Large intestine (tissue), 12 donors: ENCODE measurements at places on chromosomes 12 and 14. TPM values are rescaled to one million over a fixed set of nuclear protein-coding genes. Genes with fewer than 3 reads are reported as not detected.

C1S gene
- polyA plus RNA-seq = 80.5 TPM

DNA sequence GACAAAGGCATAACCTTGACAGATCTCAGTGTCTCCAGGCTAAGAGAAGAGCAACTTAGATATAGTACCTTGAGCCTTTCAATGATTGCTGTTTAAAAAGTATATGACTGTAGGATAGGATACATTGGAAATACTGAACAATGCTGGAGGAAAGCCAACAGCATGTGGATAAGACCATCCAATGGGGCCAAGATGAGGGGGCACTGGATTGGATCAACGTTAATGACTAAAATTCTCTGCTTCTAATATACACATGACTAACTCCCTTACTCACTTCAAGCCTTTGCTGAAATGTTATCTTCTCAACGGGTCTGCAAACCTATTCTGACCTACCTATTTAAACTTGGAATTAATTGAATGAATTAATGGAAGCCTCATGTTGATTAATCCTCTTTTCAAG lies 354.9 kb downstream of the RAD51B start:
- no peak for DNase-seq

DNA sequence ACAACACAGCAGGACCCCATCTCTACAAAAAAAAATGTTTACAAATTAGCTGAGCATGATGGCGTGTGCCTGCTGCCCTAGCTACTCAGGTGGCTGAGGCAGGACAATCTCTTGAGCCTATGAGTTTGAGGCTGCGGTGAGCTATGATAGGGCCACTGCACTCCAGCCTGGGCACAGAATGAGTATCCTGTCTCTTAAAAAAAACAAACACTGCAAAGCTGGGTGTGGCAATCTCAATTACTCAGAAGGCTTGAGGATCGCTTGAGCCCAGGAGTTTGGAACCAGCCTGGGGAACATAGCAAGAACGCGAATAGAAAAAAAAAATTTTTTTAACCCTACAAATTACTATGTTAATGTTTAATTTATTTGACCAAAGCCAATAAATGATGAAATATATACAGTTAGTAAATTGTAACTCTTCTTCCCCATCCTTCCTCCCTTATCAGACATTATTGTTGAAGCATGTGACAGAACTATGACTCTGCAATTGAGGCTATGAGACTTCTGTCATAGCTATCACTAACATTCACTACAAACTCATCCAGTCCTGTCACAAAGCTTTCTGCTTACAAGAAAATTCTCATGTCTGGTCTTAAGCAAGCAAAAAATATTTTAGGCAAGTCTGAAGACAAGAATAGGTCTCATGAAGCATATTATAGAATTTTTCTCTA lies 9.8 kb downstream of the BTBD7 start:
- DNase-seq = peak; percentile 70

DNA sequence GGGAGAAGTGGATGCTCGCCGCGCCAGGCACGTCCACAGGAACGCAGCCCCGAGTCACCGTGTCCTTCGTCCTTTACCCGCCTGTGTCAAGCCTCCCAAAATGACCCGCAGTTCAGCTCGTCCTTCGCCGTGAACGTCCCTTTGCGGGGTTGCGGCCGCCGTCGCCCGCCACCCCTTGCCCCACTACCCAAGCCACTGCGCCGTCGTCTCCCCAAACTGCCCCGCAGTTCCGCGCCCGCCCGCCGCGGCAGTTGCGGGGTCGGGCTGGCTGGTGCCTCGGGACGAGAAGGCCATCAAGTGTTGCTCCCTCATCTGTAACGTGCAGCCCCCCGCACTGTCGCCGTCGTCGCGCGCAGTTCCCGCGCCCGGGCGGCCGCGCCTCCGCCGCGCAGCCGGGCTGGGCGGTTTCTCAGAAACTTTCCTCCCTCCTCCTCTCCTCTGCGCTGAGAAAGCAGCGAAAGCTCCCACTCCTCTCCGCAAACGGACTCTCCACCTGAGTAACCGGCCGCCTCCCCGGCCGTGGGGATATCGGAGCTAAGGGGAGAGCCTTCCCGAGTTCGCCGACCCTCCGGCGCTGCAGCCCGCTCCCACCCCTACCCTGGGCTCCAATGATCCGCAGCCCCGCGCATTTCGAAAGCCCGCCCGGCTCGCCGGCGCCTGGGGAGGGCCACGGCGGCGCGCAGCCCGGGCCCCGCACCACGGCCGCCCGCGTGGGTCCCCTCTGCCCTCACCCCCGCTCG lies 6.7 kb downstream of the CDKN1B start:
- peak; percentile 69 for DNase-seq

- DNase-seq = no peak
Measured at GRCh38 chr12:130460611-130461446, 123.1 kb downstream of the PIWIL1 start.
